ENCODE measurements at places on chromosomes 11 and 22. TPM values are rescaled to one million over a fixed set of nuclear protein-coding genes. Genes with fewer than 3 reads are reported as not detected.
A peak's percentile ranks its signal among the peaks of the same experiment; 100 is the strongest.

B4GALNT4 gene
- not detected for total RNA-seq

RASSF7 gene
- 13.3 TPM for total RNA-seq

SOX6 gene
- not detected for total RNA-seq

PGA5 gene
- not detected for total RNA-seq

RIN1 gene
- 0.43 TPM for total RNA-seq

DNA sequence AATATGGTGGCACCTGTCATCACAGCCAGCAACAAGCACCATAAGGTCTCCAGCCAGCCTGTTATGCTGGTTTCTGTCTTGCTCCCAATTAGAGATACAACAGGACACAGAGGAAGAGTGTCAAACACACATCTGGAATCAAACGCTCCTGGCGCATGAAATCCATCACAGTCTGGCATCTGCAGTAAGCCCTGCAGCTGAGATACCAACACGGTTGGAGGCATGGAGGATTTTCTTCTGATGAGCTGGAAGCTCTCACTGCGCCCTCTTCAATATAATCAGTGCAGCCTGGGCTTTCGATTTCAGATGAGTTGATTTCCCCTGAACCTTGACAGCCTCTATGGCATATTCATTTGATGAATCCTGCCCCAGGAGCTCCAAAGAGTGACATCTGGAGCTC is 27.8 kb upstream of the CARS1 start:
- peaks cover 2% of the 10 kb centered on the region for H3K27me3 ChIP-seq
- H3K4me1 ChIP-seq: no peaks in the 10 kb centered on the region
- H3K27ac ChIP-seq: no peak overlapping the region
- DNase-seq: no peak
- H3K4me3 ChIP-seq: no peak overlapping the region
- no peaks in the 10 kb centered on the region for H3K36me3 ChIP-seq

GRCh38 chr11:32225571-32226285 is 134.9 kb downstream of the RCN1 start:
- H3K27me3 ChIP-seq: peaks cover 17% of the 10 kb centered on the region
- H3K4me1 ChIP-seq: no peaks in the 10 kb centered on the region
- no peak overlapping the region for H3K4me3 ChIP-seq
- H3K36me3 ChIP-seq: no peaks in the 10 kb centered on the region
- DNase-seq: no peak

GRCh38 chr22:36373258-36373579 is 14.5 kb downstream of the MYH9 start:
- peaks cover 4% of the 10 kb centered on the region for H3K36me3 ChIP-seq
- H3K27me3 ChIP-seq: no peaks in the 10 kb centered on the region
- DNase-seq: no peak
- H3K4me1 ChIP-seq: peaks cover 74% of the 10 kb centered on the region
- peak overlapping the region; percentile 83 for H3K4me3 ChIP-seq

OR1S1 gene
- not detected for total RNA-seq

Data from natural killer cell treated with Interleukin-12 subunit alpha and Interleukin-12 subunit beta and Interleukin-15 and Interleukin-18, amount 100 ng/mL, for 72 hours (primary cell).